ENCODE measurements at places on chromosomes 2 and 18.

GRCh38 chr2:152944099-152944498 is 225.7 kb downstream of the ARL6IP6 start:
- no peak for DNase-seq

GRCh38 chr2:48400553-48401164 is 129.3 kb upstream of the STON1 start:
- no peak for DNase-seq

DNA sequence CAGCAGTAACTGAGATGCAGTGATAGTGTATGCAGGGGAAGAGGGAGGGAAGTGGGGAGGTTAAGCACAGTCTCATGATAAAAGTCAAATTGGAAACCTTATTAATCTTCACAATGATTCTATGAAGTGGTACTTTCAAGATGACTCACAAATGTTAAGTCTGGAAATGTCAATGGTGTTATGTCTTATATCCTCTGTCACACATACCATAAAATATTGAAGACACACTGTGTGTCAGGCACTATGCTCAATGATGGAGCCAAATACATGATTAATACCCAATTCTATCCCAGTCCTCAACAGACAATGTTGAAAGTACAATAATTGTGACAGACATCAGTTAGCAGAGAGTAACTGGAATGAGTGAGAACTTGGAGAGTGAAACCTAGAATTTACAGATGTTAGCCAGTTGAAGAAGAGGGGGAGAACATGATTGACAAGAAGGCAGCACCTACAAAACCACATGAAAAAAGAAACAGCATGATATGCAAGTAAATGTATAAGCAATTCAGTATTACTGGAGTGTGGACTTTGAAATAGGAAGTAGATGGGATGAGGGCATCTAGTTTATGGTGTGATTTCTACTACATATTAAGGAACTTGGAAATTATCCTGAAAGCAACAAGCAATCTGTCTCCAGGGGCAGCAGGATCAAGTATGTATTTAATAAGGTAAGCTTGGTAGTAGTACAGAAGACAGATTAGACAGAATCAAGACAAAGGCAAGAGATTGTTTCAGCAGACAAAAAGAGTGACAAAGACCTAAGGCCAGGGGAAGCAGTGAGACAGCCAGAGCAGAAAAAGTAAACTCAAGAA is 107.6 kb downstream of the STRN start:
- DNase-seq = no peak

DNA sequence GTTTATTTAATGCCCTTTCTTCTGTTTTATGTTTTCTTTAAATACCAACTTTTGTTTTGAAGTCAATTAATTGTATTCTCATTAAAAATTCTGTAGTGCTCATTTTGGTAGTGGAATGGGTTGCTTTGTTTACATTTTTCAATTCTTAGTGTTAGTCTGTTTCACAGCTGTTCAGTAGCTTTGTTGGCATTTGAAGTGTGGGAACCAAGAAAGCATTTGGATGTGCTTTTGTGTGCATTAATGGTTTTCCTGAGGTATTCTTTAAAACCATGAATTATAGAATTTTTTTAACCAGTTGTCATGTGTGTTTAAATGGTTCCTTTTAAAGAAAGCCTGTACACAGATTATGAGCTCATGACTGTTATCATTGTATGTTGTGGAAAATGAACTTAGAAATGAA is 19.7 kb downstream of the MIB1 start:
- no peak for DNase-seq

DNA sequence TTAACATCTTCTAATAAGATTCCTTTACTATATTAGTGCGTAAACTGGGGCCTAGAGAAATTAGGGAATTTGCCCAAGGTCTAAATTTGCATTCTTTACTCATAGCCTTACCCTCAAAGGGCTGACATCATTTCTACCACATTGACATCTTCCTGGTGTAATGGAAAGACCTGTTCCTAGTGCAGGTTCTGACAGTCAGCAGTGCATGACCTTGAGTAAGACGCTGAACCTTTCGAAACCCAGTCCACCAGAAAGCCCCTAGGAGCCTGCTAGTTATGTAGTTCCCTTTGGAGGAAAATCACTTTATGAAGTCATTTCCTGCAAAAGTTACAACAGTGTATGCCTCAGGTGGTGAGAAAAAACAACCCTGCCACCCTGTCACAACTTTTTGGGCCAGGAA is 388.3 kb downstream of the TNS1 start:
- no peak for DNase-seq

- no peak for DNase-seq
Observed at GRCh38 chr18:50707855-50708469, 111.9 kb downstream of the MRO start.

GRCh38 chr2:158021226-158021625 is 80.5 kb upstream of the UPP2 start:
- no peak for DNase-seq

All from CD4-positive, alpha-beta T cell treated with Interleukin-15 for 1 hour (primary cell).